MG63 (cell line): ENCODE measurements at places on chromosomes 1 and 21.

DNA sequence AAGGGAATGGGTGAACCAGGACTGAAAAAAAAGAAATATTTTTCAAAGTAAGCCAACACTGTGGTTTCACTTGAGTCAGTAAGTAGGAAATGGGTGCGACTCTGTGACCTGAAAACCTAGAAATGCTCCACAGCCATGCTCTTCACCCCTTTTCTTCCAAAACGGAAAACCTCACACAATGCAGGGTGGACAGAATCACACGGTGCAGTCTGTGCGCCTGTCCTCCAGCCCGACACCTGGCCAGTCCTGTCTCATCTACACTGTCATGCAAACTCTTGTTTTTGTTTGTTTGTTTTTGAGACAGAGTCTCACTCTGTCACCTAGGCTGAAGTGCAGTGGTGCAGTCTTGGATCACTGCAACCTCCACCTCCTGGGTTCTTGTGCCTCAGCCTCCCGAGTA, 53.3 kb downstream of the B3GALT5 start:
- DNase-seq, result no peak

DNA sequence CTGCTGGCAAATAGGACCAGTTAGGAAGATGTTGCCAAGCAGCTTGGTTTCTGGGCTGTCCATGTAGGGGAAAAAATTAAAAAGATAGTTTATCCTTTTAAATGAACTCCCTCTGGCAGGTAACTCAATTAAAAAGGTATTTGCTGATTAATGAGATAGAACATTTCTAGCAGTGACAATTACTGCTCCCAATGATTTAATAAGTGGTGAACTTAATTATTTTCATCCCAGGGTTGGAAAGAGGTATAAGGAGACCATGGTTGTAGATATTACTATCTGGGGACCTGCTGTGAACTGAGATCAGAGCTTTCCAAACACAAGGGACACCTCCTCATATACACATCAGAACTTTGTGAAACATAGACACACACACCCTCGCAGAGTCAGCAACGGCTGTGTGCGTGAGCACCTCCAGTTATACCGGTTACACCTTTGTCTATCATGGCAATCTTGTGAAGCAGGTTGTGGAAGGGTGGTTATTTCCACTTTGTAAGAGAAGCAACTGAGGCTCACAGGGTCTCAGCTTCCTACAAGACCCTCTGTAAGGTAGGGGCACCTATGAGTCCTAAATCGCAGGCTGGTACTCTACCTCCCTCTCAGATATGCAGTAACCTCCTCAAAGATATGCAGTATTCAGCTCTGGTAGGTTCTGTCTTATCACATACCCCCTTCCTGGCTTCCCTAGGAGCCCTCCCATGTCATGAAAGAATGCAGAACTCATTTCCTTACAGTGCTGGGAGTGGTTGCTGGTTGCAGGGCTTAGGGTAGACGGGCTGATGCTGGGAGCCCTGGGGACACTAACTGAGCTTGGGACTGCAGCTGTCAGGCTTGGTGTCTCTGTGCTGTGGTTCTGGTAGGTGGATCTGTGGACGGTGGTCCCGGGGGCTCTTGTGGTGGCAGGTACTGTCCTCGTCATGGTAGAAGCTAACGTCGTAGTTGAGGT, 18.5 kb upstream of the MAGOH start:
- DNase-seq, result no peak

DNA sequence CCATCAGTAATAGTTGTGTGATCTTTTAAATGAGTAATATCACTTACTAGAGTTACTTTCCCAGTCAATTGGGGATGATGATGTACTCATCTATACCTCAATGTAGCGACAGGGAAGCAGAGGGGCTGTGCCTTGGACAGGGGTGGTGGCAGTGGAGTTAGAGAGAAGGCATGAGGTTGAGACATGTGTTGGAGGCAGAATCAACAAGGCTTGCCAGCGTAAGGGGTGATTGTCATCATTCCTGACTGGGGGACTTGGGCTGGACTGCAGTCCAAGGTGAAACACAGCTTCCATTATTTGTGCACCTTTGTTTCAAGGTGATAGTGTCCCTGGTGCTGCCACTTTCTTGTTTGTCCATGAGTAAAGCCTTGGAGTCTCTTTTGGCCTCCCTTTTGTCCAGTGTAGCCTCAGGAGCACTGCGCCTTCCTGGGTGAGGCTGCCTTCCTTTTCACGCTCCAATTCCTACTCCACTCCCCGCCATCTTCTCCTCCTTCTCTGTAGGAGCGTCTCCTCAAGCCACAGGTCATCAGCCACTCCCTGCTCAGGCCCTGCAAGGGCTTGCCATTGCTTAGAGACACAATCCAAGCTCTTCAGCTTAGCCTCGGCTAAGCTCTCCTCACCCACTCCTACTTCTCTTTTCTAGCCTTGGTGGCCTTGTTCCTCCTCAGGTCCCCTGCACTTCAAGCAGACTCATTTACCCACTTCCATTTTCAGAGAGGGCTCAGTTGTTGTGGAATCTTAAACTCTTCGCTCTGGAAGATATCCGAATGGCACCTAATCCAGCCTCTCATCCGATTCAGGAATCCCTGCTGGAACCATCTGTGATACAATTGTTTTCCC, 77.6 kb upstream of the CD34 start:
- no peak for DNase-seq

GRCh38 chr1:204207136-204207616, 6.6 kb downstream of the GOLT1A start:
- DNase-seq, result peak; percentile 50

- DNase-seq, result no peak
Measured at GRCh38 chr1:88935522-88936222, 44.3 kb upstream of the GTF2B start.

GRCh38 chr1:117244306-117244705, 33.6 kb upstream of the VTCN1 start:
- DNase-seq, result no peak

- peak; percentile 95 for DNase-seq
Measured at GRCh38 chr1:8343464-8344001, 25.6 kb downstream of the SLC45A1 start.

DNA sequence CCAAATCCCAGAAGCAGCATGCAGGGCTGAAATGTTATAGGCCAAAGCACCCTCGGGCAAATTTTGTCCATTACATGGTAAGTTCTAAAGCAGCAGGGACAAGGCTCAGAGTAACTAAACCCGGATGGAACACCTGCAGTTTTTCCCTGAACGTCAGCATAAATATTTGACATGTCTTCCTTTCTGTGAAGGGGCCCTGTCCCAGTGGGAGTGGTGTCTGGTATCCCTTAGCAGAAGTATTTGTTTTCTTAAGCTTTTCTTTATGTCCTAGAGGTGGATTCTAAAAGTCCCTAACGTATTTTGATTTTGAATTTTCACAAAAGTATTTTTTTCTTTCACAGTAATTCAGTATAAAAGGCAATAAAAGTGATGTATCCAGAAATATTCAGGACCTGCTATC, 223.9 kb downstream of the ST6GALNAC3 start:
- no peak for DNase-seq

GRCh38 chr1:110288111-110288510, 51.1 kb upstream of the RBM15 start:
- no peak for DNase-seq

DNA sequence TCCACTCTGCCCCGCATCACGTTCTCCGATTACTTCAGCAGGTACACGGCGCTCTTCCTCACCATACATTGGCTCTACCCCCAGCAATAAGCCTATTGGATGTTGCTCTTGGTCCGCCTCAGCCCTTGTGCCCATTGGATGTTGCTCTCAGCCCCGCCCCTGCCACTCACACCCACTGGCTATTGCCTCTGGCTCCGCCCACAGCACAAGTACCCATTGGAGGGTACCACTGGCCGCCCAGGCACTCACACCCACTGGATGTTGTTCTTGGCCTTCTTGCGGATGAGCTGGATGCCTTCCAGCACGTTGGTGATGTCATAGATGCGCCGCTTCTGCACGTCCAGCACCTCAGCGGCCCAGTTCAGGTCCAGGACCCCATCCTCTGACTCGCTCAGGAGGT, 9.4 kb downstream of the E2F2 start:
- DNase-seq, result peak; percentile 45

- DNase-seq, result no peak
Measured at GRCh38 chr1:33331444-33332356, 10.8 kb upstream of the A3GALT2 start.

DNA sequence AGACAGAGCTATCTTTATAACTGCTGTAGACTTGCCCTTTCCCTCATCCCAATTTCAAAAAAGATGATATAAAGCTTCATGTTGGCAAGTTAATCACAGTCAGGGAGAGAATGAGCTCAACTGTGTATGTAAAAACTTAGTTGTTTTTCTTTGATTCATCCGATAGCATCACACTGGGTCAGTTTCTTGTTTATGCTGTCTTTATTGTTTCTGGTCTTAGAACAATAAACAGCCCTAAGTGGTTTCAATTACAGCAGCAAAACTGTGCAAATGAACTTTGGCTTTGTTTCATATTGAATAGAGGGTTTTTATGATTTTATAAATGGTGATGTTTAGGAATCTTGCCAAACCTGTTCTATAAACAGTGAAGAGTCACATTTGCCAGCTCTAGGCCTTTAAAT, 423.8 kb upstream of the CXADR start:
- DNase-seq, result no peak

- DNase-seq, result no peak
Measured at GRCh38 chr1:229758101-229759036, 132.3 kb downstream of the URB2 start.

DNA sequence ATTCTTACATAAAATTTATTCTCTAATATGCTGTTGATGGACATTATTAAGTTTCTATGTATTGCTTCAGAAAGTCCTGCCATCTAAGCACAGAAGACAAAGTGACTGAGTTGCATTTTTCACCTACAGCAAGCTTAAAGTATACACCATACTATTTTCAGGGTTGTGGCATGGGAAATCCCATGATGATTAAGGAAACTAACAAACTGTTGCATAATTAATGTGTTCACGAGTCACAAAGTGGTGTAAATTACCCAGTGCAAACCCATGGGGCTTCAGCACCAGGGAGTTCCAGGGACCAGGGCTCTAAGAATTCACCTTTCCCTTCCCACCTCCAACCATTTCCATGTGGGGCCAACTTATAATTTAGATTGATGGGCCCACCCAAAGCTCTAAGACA, 81.9 kb upstream of the NR5A2 start:
- no peak for DNase-seq

- peak; percentile 7 for DNase-seq
Measured at GRCh38 chr1:169933984-169934725, 40.5 kb upstream of the SCYL3 start.

DNA sequence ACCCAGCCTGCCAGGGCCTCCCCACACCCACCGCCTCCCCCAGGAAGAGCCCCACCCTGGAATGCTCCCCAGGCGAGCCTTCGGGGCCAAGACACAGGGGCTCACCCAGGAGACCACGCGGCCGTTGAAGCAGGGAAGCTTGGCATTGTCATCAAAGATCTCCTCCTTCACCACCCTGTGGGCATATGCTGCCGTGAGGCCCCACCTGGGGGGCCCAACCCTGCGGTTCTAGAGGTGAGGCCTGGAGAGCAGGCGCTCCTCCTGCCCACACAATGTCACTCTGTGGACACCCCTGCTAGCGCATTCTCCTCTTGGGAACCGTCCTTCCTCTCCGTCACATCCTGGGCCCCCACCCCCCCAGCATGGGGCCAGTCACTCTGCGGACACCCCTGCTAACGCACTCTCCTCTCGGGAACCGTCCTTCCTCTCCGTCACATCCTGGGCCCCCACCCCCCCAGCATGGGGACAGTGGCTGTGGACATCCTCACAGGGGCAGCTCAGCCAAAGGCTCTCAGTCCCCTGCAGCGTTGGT, 6.6 kb downstream of the DVL1 start:
- DNase-seq, result no peak
